ENCODE measurements at places on chromosomes 3 and 15.

DNA sequence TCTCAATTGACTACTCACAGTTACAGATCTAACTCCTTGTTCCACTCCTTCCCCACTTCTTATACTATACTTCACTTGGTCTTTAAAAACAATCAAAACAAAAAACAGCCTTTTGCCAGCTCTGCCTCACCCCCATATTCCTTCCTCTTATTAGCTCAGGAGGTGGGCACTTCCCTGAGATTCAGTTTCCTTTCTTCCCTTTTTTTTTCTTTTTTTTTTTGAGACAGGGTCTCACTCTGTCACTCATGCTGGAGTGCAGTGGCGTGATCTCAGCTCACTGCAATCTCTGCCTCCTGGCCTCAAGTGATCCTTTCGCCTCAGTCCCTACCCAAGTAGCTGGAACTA, 6.9 kb downstream of the C3orf62 start:
- H3K27me3 ChIP-seq: no peaks in the 10 kb centered on the region
- H3K27ac ChIP-seq: no peak overlapping the region
- H3K4me1 ChIP-seq: no peaks in the 10 kb centered on the region
- DNase-seq: no peak
- no peak overlapping the region for H3K4me3 ChIP-seq

GRCh38 chr3:16928386-16929132, 43.8 kb downstream of the PLCL2 start:
- H3K27me3 ChIP-seq: no peaks in the 10 kb centered on the region
- peaks cover 23% of the 10 kb centered on the region for H3K4me1 ChIP-seq
- H3K27ac ChIP-seq: no peak overlapping the region
- no peak for DNase-seq

DNA sequence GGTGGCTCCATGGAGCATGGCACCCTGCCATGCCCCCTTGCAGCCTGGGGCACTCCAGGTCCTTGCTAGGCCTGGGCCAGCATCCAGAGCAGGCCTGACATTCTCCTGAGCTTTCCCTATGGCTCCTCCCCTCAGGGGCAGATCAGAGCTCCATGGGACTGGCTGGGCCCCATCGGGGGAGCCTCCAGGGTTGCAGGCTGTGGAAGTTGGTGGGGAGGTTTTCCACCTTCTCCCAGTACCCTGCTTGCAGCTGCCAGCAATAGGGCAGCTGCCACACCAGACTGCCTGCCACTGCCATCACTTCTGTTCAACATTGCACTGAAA, 75.7 kb upstream of the TP63 start:
- H3K36me3 ChIP-seq: no peaks in the 10 kb centered on the region
- H3K4me1 ChIP-seq: no peaks in the 10 kb centered on the region
- no peak overlapping the region for H3K4me3 ChIP-seq
- DNase-seq: no peak

GRCh38 chr3:132064114-132064513, 29.3 kb upstream of the CPNE4 start:
- no peaks in the 10 kb centered on the region for H3K36me3 ChIP-seq
- H3K27me3 ChIP-seq: no peaks in the 10 kb centered on the region
- H3K27ac ChIP-seq: no peak overlapping the region
- H3K4me3 ChIP-seq: no peak overlapping the region

Measured in thoracic aorta (tissue), 2 donors.